ENCODE measurements at places on chromosomes 16 and 17.

DNA sequence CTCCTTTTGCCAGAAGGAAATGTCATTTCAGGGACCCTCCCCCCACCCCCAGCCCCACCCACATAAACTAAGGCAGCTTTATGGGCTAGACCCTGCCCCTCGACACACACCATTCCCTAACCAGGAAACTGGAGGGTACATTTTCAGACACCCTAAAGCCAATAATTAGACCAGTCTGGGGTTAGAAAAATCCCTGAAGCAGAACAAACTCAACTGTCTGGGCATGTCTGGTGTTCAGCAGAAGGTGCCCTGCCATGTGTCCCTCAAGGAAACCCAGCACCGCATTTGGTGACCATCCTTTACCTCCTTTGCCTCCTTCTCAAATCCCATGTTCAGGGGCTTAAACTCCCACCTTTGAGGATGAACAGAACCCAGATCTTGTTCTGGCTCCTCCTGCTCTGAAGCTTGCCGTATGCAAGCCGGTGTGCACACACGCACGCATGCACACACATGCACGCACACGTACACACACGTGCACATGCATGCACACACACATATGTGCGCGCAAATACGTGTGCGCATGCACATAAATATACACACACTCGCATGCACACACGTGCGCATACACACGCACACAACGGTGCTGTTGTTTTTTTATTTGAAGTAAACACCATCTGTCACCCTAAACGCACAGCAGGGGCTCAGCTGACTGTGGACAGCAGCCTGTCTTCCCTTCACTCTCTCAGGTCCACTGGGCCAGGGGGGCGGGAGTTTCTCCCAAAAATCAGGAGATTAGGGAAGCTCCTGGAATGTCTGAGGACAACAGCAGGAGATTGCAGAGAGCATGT lies 156.8 kb upstream of the TNRC6C start:
- DNase-seq = no peak

DNA sequence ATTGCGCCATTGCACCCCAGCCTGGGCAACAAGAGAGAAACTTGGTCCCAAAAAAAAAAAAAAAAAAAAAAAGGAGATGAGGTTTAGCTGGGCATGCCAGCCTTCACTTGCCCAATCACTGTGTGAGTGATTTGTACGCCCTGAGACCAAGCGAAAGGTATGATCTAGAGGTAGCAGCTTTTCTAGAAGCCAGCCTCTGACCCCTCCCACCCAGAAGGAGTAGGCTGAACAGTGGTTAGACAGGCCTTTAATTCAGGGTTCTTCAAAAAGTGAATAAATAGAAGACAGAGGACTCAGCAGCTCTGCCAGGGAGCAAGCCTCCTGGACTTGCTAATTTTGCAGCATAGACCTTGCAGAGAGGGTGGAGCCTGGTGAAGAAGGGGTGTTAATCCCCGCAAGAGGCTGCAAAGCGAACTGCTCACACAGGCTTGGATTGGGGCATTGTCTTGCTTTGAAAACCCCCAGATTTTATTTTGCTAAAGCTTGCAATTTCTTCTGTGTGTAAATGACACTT lies 7.1 kb upstream of the CYTH1 start:
- DNase-seq = no peak

GRCh38 chr17:61842899-61843298 lies 20.4 kb downstream of the BRIP1 start:
- DNase-seq = no peak

GRCh38 chr16:75617121-75617520 lies 6.0 kb downstream of the ADAT1 start:
- no peak for DNase-seq
